Stimulated activated CD8-positive, alpha-beta memory T cell treated with anti-CD3 and anti-CD28 coated beads, Interleukin-4, amount 100 ng/mL, for 24 hours (primary cell): ENCODE measurements at places on chromosomes 1 and 21.

- no peak for DNase-seq
Measured at GRCh38 chr1:115911294-115911693, 65.0 kb upstream of the SLC22A15 start.

DNA sequence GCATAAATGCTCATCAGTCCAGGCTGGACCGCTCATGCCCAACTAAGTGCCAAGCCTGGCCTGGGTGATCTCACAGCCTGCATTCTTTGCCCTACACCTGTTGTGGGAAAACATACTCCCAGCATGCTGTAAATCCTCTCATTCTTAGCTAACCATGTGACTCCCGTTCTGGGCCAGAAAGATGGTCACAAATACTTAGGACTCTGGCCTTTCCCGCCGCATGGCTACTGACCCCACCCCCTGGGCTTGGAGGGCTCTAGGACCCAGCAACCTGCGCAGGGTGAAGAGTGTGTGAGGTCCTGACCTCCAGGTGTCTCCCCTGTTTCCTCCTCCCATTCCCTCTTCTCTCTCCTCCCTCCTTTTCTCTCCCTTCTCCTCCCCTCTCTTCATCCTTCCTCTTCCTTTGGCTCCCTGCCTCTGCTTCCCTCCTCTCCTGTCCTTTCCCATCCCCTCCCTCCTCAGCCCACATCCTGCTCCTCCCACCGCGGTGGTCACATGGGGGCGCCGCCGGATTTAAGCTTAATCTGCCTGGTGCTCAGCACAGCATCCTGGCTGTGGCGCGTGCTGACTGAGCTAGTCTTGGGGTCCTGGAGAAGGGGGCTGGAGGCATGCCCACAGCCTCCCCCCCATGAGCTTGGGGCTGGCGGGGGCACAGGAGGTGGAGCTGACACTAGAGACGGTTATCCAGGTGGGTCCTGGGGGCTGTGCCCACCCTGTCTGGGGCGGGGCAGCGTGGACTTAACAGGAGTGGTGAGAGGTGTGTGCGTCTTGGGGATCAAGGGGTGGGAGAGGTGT lies at the start of gene CROCC:
CROCC (plus strand) TSS at position 541 of the 795 bp plus-strand sequence; CDS start at position 629, 88 bp downstream.
- peak; percentile 36 for DNase-seq

GRCh38 chr1:38444770-38445442 lies 398.3 kb upstream of the POU3F1 start:
- DNase-seq: no peak

DNA sequence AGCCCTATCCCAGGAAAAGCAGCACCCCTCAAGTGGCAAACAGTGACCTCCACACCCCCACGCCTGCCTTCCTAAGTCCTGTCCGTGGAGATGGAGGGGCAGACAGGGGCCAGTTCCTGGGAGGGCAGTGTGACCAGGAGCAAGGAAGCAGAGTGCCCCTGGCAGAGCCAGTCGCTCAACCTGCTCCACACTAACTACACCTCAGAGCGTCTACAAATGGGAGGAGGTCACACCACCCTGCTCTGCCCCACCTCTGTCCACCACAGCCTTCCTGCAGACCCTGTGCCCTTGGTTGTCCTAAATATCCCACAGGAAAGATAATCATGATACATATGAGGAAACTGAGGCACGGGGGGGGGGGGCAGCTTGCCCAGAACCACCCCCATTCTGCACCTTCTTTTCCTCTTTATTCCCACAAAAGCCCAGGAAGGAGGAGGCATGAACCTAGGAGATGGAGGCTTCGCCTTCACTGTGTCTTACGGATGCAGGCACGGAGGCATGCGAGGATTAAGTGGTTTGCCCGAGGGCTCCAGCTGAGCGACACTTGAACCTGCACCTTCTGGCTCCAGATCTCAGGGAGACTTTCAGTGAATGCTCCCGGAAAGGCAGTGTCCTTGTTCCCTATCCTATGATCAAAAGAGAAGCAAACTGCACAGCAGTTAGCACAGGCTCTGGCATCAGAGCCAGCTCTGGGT lies 42.7 kb upstream of the SELENON start:
- DNase-seq: no peak

GRCh38 chr1:111990026-111990877 lies 784 bp upstream of the KCND3 start:
- DNase-seq: no peak

DNA sequence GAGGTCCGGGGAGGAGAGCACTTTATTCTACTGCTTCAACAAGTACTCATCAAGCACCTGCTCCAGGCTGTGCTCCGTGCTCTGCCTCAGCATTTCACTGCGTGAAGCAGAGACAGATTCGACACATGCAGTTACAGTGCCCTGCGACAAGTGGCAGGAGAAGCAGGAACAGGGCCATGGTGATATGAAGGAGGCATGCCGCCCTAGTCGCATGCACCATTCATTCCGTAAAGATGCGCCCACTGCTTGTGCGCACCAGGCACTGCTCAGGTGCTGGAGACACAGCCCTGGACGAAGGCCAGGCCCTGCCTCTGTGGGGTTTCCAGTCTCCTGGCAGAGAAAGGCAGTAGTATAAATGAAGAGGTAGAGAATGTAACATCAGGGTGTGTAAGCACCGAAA lies 206.6 kb downstream of the HIVEP3 start:
- DNase-seq: no peak
